ENCODE measurements at places on chromosomes 1 and 21. TPM values are rescaled to one million over a fixed set of nuclear protein-coding genes. Genes with fewer than 3 reads are reported as not detected.

Gene S100A7A
- not detected for total RNA-seq

Gene MMP23B
- total RNA-seq: 1.5 TPM

Gene CEPT1
- 7.9 TPM for total RNA-seq

Gene PTGFR
- not detected for total RNA-seq

Gene DOP1B
- total RNA-seq: 2.7 TPM

Gene TTC22
- total RNA-seq: not detected

All from A549 treated with ZK216348 at 1 μM for 4 hours (cell line).